Kidney epithelial cell (primary cell): ENCODE measurements at places on chromosomes 12 and 14. TPM values are rescaled to one million over a fixed set of nuclear protein-coding genes. Genes with fewer than 3 reads are reported as not detected.
A peak's percentile ranks its signal among the peaks of the same experiment; 100 is the strongest.

ABCC9 gene
- total RNA-seq = 0.07 and 0.17 TPM in 2 replicates

LAG3 gene
- total RNA-seq = not detected in 2 replicates

GRCh38 chr12:88723219-88723618, 142.9 kb upstream of the KITLG start:
- no peak for DNase-seq

ZFHX2 gene
- total RNA-seq = 2.3 and 2.6 TPM in 2 replicates

- no peak for DNase-seq
These were observed 477.3 kb downstream of the TMEM117 start for GRCh38 chr12:44313188-44313587.

- no peak for DNase-seq
These were observed 1153.5 kb downstream of the AACS start for GRCh38 chr12:126218697-126219096.

DNA sequence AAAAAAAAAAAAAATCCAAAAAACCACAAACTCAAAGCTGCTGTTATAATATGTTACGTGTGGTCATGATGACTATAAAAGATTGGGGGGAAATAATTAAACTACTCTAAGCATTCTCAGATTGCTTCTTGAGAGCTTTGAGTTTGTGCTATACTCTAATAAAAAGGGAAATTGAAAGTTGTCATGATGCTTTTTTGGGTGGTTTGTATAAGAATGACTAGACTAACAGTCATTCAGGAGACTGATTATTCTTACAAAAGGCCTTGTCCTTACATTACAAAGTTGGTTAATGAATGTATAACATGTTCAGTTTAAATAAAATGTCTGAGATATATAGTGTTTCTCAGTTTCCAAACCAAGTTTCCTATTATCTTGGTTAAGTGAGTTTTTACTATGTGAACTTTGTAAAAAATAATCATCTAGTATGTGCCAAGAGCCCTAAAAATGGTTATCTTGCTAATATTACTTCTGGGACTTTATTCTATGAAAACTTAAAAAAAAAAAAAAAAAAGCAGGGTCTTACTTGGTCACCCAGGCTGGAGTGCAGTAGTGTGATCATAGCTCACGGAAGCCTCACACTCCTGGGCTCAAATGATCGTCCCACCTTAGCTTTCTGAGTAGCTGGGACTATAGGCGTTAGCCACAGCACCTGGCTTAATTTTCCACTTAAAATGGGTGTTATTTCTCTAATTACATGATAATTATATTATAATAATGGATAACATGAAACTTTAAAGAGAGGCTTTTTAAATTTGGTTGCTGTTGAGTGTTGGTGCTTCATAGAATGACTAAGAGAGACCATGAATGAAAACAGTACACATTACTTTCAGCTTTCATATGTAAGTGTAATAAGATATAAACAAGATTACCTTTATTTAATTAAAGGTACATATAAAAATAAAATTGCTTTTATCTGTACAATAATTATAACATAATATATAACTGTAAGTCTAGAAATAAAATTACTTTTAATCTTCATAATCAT, 459.6 kb upstream of the RGS6 start:
- DNase-seq = no peak

DNA sequence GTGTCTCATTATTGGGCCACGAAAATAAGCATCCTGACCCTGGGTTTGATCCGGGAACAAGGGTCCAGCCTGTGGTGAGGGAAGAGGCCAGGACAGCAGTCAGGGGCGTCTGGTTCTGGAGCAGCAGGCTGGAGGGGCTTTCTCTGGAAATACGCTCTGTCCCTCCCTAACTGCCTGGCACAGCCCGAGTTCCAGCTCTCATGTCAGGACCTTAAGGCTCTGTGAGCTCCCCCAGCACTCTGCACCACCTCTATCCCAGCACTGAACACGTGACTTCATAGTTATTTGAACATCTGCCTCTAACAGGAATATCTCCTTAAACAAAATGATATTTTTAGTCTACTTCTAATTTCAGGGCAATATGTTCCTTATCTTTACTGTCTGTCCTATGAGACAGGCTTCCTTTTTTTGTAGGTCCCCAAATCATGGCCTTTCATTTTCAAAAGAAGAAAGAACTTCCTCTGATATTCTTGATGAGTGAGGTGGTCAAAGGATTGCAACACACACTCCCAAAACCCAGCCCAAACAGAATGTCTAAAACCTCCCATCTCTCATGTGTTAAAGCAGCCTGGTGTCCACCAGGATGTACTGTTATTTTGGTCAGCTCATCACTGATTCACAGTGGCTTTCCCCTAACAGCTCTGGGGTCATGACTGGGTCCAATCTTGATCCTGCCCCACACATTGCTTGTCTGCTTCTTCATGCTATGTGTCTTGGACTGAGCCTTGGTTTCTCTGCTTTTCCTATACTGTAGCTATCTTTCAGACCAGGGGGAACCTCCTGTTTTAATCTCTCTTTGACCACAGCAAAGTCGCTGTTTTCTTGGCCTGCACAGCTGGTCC, 9.7 kb downstream of the AQP6 start:
- DNase-seq = no peak

FAM181A gene
- not detected in 2 replicates for total RNA-seq

DNA sequence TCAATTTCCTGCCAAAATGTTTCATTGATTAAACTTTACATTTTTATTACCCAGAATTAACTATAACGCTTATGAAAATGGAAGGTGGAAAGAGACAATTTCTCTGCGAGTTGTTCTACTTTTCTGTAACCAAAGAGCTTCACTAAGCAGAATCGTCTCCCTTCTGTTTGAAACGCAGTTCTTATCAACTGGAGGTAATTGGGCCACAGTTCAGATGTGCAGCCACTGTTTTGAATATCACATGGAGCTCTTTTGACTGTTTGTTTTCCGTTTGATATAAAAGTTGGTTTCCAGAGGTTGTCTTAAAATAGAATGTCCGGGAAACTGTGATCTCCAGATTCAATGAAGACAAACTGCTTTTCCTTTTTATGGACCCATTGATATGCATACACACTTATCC, 183.3 kb upstream of the SEL1L start:
- no peak for DNase-seq

TIGAR gene
- total RNA-seq = 17.3 and 18.3 TPM in 2 replicates

GPRC5D gene
- total RNA-seq = not detected in 2 replicates

- no peak for DNase-seq
These were observed 9.5 kb upstream of the CSAD start for GRCh38 chr12:53190108-53190729.

GRCh38 chr12:81257947-81258551, 180.2 kb downstream of the ACSS3 start:
- peak; percentile 10 for DNase-seq

SAMD15 gene
- 1.9 and 15.5 TPM in 2 replicates for total RNA-seq

GRCh38 chr14:24144451-24144850, 2.0 kb downstream of the PSME2 start:
- no peak for DNase-seq

- DNase-seq = no peak
These were observed 306.8 kb upstream of the G2E3 start for GRCh38 chr14:30252151-30252550.

LRRC10 gene
- not detected in 2 replicates for total RNA-seq

DNA sequence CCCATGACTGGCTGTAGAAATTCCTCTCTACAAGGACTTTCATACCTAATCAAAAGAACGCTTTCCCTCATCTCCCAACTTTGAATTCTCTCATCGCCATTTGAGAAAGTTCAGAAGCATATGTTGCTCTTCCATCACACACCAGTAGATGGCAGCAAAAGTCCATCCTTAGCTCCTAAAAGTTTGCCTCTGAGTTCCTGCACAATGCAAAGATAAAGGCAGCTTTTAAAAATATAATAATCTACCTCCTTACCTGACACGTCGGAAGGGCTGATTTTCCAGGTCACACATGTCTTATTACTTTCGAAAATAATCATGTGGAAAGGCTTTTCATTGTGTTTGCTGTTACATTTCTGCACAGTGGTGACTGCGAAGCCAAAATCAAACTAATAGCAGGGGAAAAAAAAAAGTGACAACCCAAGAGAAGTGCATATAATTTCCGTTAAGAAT, 456.7 kb upstream of the SEL1L start:
- no peak for DNase-seq

GRCh38 chr12:81962126-81962856, 203.1 kb upstream of the PPFIA2 start:
- no peak for DNase-seq

DNA sequence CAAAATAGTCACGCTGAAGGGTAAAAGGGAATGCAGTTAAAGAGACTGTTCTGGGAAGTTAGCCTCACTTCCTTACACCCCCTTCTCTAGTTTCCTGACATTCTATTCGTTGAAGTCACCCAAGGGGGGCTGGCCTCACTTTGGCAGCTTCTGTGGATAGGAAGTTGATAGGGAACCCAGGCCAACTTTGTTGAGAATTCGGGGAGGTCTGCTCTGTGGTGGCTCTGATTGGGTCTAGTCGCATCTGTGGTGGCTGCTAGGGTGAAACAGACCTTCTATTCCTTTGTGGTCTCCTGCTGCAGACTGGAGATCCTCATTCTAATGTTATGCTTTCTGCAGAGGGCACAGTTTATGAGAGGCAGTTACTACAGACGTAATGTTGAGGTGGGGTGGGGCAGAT, 28.8 kb upstream of the GZMB start:
- no peak for DNase-seq

HOXC9 gene
- total RNA-seq = 12.3 and 15.5 TPM in 2 replicates
